ENCODE measurements at places on chromosomes 5 and 9.

- DNase-seq = no peak
Measured at GRCh38 chr9:76502746-76503145, 43.8 kb downstream of the GCNT1 start.

DNA sequence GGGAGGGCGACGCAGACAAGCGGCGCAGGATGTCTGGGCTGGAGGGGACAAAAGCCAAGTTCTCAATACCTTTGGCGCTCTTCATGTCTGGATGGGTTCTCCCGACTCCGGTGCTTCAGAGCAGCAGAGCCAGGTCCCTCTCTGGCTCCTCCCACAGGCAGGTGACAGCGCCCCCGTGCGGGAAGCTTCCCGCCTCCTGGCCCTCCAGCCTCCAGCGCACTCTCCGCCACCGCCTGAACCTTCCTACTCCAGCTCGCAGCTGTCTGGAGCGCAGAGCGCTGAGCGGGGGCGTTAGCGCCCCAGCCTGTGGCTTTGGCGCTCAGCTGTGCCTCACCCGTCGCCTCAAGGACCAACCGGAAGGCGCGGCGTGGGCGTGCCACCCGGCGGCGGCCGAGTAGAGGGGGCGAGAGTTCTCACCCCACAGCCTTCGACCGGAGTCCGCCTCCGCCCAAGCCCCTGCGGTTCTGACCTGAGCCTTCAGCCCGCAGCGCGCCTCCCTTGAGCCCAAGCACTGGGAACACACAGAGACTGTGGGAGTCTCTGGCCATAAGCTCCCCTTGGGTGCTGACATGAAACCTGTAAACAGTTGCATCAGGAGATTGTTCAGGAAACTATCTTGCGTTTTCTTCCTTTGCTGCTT lies at the start of gene SLCO4C1:
Gene SLCO4C1 (minus strand): TSS at position 107 of the 640 bp plus-strand sequence. CDS start 22 bp downstream, at position 85.
- peak; percentile 64 for DNase-seq

DNA sequence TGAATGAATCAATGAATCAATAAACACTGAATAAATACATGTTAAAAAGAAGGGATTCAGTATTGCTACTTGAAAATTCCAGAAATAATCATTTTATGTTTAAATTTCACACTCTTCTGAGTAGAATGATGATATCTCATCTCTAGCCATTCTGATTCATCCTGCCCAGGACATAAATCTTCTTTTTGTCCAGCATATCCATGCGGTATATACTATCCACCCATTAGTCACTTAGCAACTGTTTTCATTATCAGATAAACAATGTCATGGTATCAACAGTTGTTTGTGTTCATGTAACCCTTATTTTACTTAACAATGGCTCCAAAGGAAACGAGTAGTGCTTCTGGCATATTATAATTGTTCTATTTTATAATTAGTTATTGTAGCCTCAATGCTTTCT lies 432.4 kb upstream of the SMC2 start:
- no peak for DNase-seq

- no peak for DNase-seq
Measured at GRCh38 chr5:37825334-37825915, 14.4 kb downstream of the GDNF start.

- no peak for DNase-seq
Measured at GRCh38 chr5:74631081-74631953, 9.2 kb downstream of the ENC1 start.

DNA sequence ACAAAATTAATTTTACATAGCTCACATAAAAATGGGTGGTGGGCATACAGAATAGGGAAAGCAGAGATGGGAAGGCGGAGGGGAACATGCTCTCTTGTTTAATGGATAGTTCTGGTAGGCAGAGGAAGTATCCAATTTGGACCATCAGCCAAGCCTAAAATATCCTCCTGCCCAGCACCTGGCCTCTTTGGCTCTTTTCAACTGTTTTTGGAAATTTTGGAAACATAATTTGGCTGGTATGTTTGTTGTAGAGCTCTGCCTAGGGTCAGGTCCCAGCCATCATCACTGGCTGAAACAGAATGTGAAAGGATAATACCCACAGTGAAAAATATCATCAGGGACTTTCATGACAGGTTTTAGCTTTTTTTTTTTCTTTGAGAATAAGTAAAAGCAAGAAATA lies 467.3 kb upstream of the DMAC1 start:
- DNase-seq = no peak

DNA sequence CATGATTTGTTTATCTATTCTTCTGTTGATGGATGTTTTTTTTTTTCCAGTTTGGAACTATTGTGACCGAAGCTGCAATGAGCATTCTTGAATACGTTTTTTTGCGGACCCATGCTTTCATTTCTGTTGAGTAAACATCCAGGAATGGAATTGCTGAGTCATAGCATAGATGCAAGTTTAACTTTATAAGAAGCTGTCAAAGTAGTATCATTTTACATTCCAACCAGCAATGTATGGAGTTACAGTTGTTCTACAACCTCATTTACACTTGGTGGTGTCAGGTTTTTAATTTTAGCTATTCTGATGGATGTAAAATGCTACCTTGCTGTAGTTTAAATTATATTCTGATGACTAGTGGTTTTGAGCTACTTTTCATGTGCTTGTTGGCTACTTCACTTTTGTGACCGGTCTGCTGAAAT lies 49.0 kb downstream of the NPR3 start:
- DNase-seq = no peak

DNA sequence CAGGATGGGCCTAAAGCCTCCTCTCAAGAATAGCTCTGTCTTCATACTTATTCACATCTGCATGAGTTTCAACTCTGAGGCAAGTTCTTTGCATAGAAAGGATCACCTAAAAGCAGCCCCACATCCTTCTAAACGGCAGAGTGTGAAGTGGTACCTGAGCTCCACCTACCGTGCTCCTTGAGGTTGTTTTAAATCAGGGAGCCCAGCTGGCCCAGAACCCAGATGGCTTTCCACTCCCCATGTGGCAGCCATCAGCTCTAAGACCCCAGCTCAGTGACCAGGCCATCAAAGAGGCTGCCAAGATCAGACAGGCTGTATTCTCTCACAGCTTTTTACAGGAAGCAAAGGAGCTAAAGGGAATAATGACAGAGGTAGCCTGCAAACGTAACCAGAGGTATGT lies 299.3 kb downstream of the RASEF start:
- no peak for DNase-seq

GRCh38 chr9:126375386-126375785 lies 48.8 kb downstream of the MVB12B start:
- DNase-seq = no peak

DNA sequence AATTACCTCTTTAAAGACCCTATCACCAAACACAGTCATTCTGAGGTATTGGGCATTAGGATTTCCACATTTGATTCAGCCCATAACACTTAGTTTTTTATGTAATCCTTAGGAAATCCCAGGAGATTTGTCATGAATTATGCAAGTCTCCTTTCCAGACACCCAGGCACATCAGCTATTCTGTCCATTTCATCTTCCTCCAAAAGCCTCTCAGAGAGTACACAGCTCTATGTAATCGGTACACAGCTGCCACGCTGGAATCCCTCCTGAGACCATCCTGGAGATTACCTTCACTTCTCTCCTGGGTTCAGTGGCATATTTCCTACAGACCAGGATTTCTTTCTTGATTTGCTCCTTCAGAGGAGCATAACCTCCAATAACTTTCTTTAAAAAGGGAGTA lies 2309.8 kb upstream of the WWC1 start:
- no peak for DNase-seq

GRCh38 chr5:143309661-143310431 lies 93.6 kb downstream of the NR3C1 start:
- no peak for DNase-seq

DNA sequence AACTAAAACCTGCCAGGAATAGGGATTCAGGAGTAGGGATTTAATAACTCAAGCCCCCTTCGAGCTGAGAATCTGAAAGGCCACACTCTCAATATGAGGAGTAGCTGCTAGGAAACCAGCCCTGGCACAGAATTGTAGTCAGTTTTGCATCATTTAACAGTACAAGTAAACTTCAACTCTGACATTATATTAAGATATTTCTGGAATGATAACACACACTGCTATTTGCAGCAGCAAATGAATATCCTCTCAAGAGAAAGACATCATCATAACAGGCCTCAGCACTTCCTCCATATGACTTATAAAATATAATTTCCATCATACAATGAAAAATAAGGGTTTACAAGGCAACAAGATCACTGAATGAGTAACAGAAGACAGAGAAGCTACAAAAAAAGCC lies 138.2 kb upstream of the RFX3 start:
- DNase-seq = no peak

- peak; percentile 26 for DNase-seq
Measured at GRCh38 chr5:75510836-75511434, 494 bp downstream of the CERT1 start.

DNA sequence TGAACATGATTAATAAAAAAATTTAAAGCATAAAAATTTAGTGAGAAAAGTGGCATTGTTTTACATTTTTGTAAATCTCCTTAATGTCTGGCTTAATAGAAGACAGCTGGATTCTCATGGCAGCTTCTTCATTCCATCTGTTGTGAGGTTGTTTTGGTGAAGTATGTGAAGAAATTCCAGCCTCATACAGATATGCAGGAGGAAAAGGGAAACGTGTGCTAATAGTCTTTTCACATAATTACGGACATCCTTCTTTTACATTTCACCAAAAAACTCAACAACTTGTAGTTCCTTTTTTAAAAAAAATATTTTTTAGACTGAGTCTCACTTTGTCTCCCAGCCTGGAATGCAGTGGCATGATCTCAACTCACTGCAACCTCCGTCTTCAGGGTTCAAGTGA lies 46.9 kb downstream of the HACD4 start:
- DNase-seq = no peak

GRCh38 chr9:24488896-24489295 lies 56.8 kb downstream of the IZUMO3 start:
- no peak for DNase-seq

GRCh38 chr9:135309763-135310125 lies 169.8 kb upstream of the PPP1R26 start:
- no peak for DNase-seq

DNA sequence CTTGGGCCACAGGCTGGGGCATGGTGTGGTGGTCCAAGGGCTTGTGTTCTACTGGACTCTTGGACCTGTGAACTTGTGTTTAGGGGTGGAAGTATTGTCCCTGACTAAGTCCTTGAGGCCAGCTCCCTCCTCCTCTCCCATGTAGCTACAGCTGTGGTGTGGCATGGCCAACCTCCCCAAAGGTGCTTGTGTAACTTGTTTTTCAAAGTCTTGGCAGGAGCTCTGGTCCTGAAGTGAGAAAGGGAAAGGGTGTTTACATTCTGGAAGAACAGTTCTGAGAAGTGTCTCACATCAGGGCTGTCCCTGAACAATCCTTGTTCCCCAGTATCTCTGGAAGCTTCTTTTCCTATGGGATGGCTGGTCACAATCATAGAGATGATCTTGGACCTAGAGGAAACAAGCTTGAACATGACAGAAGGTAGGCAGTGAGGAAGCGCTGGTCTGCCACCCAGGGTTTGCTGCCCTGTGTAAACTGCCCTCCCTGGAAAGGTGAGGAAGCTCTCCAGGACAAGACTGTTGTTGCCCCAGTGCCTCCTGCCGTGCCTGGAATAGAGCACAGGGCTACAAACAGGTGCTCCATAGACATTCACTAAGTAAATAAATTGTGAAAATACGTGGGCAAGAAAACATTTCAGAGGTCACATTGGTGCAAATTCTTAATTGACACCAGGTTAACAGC lies 64.6 kb upstream of the KLF9 start:
- DNase-seq = no peak

DNA sequence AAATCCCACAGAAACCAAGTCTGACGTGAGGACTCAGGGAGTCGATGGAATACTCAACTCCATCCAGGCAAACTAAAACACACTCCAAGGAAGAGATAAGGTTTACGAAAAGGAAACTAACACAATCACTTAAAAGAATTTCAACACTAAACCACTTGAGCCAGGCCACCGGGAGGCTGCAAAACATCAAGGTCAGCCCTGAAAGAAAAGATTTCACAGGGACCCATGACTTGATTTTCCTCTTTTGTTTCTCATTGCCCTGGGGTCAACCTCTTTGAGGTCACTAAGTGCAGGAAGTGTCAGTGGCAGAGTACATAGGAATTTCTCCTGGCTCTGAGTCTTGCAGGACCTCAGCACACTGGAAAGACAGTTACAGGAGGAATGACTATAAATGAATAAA lies 77.8 kb upstream of the TARS1 start:
- no peak for DNase-seq

- no peak for DNase-seq
Measured at GRCh38 chr5:36145311-36145710, 6.4 kb downstream of the LMBRD2 start.

DNA sequence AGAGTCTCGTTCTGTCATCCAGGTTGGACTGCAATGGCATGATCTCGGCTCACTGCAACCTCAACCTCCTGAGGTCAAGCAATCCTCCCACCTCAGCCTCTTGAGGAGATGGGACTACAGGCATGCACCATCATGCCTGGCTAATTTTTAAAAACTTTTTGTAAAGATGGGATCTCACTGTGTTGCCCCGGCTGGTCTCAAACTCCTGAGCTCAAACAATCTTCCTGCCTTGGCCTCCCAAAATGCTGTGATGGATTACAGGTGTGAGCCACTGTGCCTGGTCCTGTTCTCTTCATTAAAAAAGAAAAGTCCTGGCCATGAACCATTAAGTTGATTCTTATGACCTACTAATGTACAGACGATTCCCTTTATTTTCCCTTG lies 54.7 kb downstream of the ERAP1 start:
- DNase-seq = no peak

DNA sequence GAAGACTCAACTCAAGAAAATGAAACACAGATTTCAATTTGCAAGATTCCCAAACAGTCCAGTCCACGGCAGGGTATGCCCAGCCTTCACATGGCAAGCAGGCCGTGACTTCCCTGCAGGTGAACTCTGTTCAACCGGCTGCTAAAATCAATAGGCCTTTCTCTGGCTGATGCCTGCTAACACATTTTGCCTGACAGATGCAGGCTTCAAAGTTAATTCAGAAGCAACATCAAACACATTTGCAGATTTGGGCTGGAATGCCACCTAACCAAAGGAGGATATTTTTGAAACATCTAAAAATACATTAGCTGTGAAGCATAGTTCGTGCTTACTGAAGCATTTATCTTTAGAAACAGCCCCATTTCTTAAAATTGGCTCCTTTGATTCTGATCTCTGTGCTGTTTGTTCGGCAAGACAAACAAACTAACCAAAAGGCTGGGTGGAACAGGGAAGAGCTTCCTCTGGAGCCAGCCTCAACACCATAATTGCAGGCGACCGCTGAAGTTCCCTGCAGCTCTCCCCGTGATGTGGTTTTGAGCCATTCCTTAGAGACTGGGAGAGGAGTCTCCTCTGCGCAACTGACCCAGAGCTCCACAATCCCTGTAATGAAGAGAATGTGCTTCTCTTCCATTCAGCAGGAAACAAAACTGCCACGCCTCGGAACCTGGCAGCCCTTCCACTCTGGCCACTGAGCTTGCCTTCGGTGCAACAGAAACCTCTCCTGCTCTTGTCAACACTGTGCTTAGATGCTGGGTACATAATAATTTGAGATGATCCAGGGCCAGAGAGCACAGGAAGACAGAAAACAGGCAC lies 126.5 kb downstream of the MYO10 start:
- DNase-seq = no peak

DNA sequence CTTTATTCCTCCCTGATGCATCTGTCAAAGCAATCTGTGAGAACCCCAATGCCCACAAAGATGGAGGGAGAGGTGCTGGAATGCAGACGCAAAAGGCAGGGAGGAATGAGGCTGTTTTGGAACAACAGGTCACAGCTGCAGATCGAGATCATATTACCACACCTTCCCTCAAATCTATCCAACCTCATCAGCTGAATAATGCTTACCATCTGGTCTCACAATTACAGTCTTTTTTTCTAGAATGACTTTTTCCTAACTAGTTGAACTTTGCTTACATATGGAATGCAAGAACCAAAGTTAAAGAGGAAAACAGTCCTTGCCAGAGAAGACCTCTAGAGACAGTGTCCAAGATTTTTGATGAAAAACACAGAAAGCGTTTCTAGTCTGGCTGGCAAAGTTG lies 158.1 kb downstream of the LPAR1 start:
- no peak for DNase-seq

- no peak for DNase-seq
Measured at GRCh38 chr5:177086654-177087397, at the start of gene FGFR4. FGFR4 (plus strand) TSS chr5:177086915; CDS start chr5:177089603, 2,688 bp downstream.

Data from right renal cortex interstitium (tissue), 3 donors.